ENCODE measurements at places on chromosomes 7 and 10. TPM values are rescaled to one million over a fixed set of nuclear protein-coding genes. Genes with fewer than 3 reads are reported as not detected.

- no peak for DNase-seq
Measured at GRCh38 chr7:7830122-7830878, 111.9 kb upstream of the RPA3 start.

DNA sequence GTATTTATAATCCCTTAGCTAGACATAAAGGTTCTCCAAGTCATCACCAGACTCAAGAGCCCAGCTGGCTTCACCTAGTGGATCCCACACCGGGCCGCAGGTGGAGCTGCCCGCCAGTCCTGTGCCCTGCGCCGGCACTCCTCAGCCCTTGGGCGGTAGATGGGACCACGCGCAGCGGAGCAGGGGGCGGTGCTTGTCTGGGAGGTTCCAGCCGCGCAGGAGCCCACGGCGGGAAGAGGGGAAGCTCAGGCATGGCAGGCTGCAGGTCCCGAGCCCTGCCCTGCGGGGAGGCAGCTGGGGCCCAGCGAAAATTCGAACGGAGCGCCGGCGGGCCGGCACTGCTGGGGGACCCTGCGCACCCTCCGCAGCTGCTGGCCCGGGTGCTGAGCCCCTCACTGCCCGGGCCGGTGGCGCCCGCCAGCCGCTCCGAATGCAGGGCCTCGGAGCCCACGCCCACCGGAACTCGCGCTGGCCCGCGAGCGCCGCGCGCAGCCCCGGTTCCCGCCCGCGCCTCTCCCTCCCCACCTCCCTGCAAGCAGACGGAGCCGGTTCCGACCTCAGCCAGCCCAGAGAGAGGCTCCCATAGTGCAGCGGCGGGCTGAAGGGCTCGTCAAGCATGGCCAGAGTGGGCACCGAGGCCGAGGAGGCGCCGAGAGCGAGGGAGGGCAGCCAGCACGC is 675.6 kb downstream of the REEP3 start:
- no peak for DNase-seq

DNA sequence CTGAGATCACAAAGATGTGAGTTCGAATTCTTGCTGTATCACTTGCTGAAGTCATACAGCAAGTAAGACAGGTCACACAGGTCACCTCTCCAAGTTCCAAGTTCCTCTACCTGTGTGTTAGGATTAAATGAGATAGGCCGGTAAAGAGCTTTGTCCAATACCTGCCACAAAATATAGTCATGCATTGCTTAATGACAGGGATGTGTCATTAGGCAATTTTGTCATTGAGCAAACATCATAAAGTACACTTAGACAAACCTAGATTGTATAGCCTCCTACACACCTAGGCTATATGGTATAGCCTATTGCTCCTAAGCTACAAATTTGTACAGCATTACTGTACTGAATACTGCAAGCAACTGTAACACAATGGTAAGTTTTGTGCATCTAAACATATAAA is 469.4 kb downstream of the KCNMA1 start:
- DNase-seq = no peak

GRCh38 chr10:26318672-26319071 is 102.1 kb downstream of the GAD2 start:
- no peak for DNase-seq

DNA sequence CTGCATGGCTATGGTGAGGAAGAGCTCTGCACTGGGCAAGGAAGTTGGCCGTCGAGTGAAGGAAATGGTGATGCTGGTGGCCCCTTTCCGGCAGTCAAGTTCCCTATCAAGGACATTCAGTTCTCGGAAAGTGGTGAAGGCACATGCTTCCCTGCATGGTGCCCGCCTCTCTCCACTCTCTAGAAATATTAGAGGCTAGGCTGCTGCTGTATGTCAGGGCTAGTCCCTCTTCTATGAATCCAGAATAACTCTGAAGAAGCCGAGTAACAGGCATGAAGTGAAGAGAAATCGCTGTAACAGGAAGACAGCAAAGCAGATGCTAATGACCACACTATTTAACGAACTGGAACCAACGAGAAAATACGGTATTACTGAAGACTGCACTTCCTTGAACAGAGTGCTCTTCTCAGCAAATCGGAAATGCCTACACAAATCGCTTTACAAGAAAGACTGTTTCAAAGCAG is 5.4 kb downstream of the IDI1 start:
- DNase-seq = no peak

DNA sequence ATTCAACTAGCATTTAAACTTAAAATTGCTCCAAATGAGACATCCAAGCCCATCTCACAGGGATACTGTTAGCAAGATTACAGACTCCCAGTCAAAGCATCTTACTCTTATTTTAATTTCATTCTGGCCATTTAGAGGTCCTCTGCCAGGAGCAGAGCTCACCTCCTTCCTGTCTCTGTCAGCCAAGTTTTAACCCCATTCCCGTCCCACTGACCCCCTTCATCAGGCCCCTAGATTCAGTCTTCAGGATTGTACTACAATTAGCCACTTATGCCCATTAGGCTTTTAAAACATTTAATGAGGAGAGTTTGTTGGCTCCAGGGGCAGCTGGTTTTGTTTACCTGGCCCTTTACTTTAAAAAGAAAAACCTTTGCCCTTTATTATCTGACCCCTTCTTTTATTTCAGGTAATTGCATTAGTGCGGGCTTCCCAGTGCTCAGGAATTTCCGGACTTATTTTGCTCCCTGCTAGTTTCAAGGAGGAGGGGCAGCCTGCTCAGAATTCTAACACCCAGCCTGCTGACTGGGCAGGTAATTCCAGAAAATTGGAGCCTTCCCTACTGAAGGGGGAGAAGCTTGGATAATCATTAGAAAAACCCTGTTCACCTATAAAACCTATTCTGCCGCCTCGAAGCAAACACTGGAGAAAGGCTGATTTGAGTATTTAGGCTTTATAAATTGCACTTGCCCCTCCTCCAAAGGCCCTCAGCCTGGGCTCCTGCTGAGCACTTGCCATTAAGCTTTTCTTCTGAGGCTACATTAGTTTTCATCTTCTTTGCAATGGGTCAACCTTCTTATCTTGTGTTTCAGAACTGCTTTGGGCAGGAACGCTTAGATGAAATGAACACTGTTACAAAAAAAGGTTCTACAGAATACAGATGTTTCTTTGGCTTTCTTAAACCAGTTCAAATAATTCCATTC is 200.5 kb upstream of the HPS1 start:
- no peak for DNase-seq

Gene PON2
- polyA plus RNA-seq = 175 TPM

GRCh38 chr10:84188815-84189214 is 5.5 kb upstream of the CDHR1 start:
- no peak for DNase-seq

DNA sequence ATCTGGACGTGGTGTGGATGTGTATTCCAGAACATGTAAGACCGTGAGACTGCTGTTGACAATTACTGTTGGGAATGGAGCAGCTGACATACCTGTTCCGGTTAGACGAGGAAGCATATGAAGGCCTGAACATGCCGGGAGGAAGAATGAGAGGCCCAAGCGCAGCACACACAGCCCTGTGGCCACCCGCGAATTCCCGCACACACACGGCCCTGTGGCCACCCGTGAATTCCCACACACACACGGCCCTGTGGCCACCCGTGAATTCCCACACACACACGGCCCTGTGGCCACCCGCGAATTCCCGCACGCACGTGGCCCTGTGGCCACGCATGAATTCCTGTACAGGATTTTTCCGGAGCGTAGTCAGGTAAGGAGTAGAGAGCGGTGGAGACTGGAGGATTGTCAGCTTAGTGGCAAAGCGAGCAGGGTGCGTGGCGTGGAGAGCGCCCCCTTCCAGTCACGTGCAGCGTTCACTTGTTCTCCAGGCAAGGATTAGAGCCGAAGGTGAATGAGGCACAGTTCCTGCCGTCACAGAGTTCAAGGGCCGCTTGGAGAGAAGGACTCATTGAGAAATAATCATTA is 9.5 kb upstream of the SUN1 start:
- no peak for DNase-seq

Gene ZNF786
- 11.1 TPM for polyA plus RNA-seq

- no peak for DNase-seq
Measured at GRCh38 chr10:103750836-103751235, 104.5 kb downstream of the SH3PXD2A start.

DNA sequence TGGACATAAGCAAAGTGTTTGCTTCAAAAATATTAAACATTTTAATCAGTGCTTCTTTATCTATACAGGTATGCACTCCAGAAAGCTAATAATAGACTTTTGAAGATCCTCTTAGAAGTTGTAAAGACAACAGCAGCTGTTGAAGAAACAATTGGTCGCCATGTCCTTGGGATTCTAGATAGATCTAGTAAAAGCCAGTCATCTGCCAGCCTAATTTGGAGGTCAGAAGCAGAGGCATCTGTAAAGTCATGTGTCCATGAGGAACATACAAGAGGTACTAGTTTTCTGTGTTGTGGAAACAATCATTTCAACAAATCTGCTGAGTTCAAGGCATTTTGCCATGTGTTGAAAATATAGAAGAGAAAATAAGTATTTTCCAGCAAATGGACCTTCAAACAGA is 89.3 kb downstream of the CYP51A1 start:
- DNase-seq = no peak

Gene TRIM50
- polyA plus RNA-seq = 0.31 TPM

Gene ARHGEF35
- polyA plus RNA-seq = 5.5 TPM

GRCh38 chr10:13734151-13734550 is 147.4 kb downstream of the PRPF18 start:
- no peak for DNase-seq

DNA sequence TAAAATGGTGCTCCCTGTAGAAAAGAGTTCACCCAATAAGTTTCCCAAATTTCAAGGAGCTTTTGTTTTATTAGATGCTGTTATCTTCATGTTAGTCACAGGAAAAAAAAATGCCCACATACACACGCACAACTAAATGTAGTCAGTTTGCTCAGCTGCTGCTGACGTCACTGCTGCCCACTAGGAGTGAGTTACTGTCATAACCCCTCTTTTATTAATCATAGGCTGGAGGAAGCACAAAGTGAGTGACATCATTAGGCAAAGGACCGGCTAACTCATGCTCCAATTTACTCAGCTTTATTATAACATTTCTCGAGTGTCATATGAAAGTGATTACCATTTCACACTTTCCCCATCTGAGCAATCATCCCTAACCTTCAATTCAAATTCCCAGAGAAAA is 6.7 kb upstream of the INHBA start:
- no peak for DNase-seq

GRCh38 chr7:39084349-39084748 is 106.6 kb downstream of the POU6F2 start:
- no peak for DNase-seq

DNA sequence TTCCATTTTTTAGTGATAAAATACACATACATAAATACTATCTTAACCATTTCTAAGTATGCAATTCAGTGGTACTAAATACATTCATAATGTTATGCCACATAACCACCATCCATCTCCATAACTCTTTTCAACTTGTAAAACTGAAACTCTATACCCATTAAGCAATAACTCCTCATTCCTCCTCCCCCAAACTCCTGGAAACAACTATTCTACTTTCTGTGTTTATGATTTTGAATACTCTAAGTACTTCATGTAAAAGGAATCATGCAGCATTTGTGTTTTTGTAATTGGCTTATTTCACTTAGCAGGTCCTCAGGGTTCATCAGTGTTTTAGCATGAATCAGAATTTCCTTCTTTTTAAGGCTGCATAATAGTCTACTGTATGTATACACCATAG is 131.8 kb downstream of the TES start:
- no peak for DNase-seq

GRCh38 chr7:137269240-137269639 is 74.3 kb downstream of the PTN start:
- no peak for DNase-seq

Gene SHTN1
- polyA plus RNA-seq = 8.8 TPM

DNA sequence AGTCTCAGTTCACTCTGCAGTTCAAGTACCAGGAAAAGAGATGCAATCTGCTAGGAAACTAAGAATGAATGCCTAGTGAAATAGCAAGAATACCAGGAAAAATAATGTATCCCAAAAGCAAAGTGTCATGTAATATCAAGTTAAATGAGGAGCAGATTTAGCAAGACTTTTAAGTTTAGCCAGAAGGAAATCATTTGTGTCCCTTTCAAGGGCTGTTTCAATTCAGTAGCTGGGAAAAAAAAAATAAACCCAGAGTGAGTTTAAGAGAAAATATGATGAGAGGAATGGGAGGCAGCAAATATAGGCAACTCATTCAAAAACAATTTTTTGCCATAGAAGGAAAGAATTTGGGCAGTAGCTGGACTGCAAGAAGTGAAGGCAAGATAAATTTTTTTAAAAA is 135.8 kb downstream of the DGKB start:
- no peak for DNase-seq

- no peak for DNase-seq
Measured at GRCh38 chr7:92835851-92836488, 403 bp downstream of the CDK6 start.

DNA sequence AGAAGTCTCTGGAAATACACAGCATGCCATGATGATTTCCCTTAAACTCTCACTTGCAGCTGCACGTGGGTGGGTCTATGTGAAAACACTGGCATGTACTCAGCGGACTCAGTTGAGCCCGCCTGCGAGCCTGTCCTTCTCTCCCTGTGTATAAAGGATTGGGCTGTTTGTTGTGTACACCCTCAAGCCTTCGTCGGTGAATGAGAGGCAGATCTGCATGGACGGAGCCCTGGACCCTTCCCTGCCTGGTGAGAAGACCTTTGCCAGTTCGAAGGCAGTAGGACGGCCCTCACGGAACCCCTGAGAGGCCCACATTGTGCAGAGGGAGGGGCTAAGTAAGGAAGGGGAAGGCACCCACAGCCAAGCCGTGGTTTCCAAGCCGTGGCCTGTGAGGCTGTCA is 121.2 kb downstream of the WDFY4 start:
- no peak for DNase-seq

GRCh38 chr7:33961948-33962347 is 56.6 kb downstream of the BMPER start:
- DNase-seq = no peak

DNA sequence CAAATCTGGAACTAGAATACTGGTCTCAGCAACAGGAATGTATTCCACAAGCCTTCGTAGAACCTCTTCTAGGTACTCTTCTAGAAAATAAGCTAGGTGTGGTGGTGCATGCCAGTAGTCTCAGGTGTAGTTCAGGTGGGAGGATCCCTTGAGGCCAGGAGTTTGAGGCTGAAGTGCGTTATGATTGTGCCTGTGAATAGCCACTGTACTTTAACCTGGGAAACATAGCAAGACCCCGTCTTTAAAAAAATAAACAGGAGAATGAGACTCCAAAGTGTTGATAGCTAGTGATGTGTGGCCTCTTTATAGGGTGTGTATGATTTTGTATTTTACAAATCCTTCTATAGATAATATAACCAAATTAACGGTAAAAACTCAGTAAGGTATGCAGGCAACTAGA is 1.5 kb upstream of the ZNF775 start:
- DNase-seq = no peak

DNA sequence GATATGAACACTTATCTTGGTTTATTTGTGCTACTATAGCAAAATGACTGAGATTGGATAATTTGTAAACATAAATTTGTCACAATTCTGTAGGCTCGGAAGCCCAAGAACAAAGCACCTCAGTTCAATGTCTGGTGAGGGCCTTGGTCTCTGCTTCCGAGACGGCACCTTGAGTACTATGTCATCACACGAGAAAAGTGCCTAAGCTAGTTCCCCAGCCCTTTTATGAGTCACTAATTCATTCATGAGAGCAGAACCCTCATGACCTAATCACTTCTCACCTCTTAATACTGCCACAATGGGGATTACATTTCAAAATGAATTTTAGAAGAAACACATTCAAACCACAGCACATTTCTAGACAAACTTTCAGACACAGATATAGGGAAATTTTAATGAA is 52.0 kb upstream of the PRSS1 start:
- no peak for DNase-seq

Data from left renal pelvis (tissue), 4 donors.